Stimulated activated CD4-positive, alpha-beta T cell treated with anti-CD3 and anti-CD28 coated beads, Interleukin-2, amount 100 ng/mL, for 48 hours (primary cell): ENCODE measurements at places on chromosomes 6 and 20.

DNA sequence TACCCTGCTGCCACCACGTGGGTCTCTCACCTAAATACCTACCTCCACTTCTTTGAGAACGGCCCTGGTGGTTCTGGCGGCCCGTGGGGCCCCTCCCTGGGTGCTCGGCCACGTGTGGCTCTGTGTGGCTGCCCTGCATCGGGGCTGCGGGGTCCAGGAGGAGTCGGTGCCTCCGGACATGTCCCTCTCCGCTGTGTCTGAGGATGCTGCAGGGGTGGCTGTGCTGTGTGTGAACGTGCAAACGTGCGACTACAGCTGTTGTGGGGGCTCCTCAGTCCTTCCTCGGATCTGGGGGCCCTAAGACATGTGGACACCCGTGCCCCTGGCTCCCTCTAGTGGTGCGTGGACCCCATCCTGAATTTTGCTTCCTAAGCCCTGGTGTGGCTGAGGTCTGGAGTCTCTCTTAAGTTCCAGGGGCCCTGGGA lies 691.8 kb downstream of the QKI start:
- no peak for DNase-seq

GRCh38 chr6:138455746-138456400 lies 43.4 kb downstream of the NHSL1 start:
- no peak for DNase-seq

- DNase-seq: no peak
Observed at GRCh38 chr6:16056263-16056870, 72.5 kb upstream of the MYLIP start.

GRCh38 chr20:595330-596308 lies 14.5 kb downstream of the TCF15 start:
- DNase-seq: no peak

DNA sequence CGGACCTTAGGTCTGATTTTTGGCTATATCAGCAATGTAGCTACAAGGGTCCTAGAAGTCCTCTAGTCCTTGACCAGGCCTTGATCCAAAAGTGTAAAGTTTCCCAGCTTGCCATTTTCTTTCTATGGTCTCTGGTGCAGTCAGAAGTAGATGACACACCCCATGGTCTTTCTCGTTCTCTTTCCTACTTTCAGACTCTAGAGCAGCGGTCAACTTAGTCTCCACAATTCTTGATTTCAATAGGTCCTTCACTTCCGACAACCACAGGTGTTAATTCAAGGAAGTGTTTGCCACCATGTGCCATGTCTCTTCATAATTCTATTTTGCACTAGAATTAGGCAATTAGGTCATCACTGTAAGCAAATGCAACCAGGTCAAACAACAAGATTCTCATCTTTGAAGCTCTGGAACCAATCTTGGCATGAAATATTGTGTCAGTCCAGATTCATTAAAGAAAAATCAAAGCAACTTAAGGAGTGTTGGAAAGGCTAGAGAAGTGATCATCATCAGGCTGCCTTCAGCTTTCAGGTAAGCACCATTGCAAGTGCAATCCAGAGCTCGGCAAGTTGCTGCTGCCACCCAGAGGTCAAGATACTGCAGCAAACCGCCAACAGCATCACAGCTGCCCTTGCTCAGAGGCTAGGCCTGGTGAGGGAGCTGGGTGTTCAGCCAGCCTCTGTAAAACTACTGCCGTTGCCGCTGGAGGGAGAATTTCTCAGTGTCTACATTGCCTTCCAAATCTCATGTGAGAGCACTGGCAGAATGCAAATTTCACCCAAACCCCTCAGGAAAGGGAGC lies 5.6 kb upstream of the SYNE1 start:
- no peak for DNase-seq

GRCh38 chr6:24721461-24722215 lies 2.7 kb upstream of the C6orf62 start:
- DNase-seq: no peak

- DNase-seq: no peak
Observed at GRCh38 chr20:48787861-48788375, 39.9 kb downstream of the PREX1 start.

DNA sequence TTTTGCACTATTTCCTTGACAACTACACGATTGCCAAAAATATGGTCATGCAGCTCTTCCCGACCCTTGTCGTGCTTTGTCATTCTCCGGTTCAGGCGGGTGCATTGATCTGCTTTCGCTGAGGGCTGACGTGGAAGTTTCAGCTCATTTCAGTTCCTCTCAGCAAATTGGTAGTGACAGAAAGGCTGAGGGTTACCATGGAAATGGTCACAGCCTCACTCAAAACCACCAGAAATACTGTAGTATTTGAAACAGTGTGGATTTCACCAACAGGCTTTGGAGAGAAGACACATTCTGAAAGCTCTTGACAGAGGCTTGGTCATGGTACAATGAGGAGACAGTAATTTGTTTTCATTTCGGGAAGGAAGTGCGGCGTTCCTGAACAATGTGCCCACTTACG lies 99.7 kb upstream of the EXOC2 start:
- DNase-seq: no peak

- no peak for DNase-seq
Observed at GRCh38 chr6:29653452-29654038, 3.3 kb upstream of the MOG start.

- DNase-seq: no peak
Observed at GRCh38 chr20:325889-326644, 715 bp downstream of the SOX12 start.

GRCh38 chr6:45049188-45049843 lies 278.8 kb upstream of the RUNX2 start:
- DNase-seq: no peak

DNA sequence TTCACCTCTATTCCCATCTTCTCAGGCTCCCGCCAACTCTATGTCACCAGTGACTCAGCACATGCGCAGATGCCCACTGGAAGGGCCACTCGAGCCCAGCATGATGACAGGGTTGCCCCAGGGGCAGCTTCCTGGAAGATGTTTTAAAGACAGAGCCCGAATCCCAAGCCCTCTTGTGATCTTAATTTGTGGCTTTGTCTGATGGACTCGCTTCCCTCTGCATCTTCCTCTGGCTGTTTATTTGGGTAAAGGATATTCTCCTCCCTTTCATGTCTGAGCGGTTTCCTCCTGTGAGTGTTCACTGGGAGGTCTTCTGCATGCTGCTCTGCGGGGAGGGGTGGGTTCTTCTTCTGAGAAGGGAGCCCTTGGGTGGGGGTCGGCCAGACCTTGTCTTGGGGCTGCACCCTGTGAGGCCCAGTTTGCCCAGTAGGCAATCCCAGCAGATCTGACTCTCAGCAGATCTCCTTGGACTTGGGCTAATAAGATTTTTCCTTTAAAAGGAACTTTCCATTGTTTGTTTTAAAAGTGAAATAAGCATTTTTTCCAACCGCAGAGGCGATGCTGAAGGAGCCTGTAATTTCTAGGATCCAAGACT lies 401.0 kb downstream of the CDC5L start:
- DNase-seq: no peak

DNA sequence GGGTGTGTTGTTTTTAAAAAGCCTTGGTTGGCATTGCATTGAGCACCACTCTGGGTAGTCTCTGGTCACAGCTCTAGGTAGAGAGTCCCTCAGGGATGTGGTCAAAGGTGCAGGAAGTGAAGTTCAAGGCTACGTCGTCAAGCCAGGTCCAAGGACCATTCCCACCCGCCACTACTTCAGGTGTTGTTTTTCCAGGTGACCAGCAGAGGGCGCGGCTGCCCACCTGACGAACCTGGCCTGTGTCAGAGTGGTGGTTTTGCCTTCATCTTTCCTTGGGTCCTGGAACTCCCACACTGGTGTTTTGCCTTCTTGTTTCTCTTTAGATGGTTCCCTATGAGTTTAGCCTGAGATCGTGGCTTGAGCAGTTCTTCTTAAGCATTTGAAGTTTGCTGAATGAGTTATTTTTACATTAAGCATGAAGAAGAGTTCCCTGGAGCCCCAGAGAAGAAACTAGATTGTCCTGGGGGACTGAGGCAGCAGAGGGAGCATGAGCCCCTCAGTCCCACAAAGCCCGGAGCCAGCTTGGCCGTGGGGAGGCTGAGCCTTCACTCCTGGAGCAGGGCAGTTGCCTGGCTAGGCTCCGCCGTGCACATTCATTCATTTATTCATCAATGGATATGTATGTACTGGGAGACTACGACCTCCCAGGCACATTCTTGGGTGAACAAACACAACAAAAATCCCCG lies 5.6 kb upstream of the PHACTR3 start:
- peak; percentile 21 for DNase-seq
